ENCODE measurements at places on chromosomes 6 and 20.

- no peak for DNase-seq
These were observed 105.0 kb downstream of the KLHL32 start for GRCh38 chr6:97029552-97029951.

DNA sequence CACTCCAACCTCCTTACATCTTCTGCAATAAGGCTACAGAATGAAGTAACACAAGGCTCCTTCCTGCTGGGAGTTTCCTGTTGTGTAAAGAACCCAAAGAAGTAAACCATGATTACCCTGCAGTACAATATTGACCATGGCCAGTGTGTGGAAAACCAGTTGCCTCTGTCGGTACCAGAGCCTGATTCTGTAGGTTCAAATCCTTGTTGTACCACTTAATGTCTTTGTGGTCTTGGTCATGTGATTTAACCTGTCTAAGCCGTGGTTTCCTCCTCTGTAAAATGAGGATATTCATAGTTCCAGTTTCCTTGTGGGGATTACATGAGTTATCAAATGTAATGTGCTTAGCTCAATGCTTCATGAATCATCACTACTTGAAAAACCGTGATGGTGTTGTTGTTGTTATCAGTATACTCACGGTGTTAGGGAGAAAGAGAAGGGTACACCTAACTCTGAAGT, 60.3 kb upstream of the PRELID3B start:
- DNase-seq = no peak

- no peak for DNase-seq
These were observed 165.7 kb upstream of the PTPRK start for GRCh38 chr6:128686084-128686483.

- DNase-seq = no peak
These were observed 13.9 kb upstream of the MTG2 start for GRCh38 chr20:62168890-62169435.

DNA sequence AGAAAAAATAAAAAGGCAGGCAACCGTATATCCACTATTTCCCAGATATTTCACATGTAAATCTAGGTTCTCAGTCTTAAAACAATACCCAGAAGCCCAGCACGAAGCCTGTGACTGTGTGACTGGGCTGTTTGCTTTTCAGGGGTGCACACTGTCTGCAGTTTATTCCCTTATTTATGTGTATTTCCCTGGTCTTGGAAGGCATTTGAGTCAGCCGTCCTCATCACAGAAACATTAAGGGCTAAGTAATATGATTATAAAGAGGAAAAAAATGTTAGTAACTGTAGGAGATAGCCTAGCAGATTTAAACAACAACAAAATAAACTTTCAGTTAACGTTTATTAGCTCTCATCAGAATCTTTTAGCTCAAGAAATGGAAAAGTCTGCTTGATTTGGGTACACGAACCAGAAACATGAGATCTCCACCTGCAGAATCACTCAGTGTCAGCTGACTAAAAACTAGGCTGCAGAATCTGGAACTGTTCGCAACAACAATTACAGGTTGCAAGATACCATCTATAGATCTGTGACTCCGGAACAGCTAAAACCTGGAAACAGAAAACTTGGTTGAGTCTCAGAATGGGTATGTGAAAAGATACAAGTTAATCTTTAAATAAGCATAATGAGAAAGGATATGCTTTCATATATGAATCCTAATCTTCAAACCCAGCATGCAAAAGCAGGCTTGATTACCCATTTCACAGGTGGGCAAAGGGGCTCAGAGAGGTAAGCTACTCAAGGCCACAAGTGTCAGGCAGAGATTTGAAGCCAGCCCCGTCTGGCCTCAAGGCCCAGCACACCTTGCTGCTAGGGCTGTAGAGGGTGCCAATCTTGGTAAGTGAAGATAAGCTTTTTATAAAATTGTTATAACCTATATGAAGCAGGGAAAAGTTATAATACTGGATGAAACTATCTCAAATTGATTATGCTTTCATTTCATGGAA, 21.1 kb downstream of the GCLC start:
- DNase-seq = no peak

DNA sequence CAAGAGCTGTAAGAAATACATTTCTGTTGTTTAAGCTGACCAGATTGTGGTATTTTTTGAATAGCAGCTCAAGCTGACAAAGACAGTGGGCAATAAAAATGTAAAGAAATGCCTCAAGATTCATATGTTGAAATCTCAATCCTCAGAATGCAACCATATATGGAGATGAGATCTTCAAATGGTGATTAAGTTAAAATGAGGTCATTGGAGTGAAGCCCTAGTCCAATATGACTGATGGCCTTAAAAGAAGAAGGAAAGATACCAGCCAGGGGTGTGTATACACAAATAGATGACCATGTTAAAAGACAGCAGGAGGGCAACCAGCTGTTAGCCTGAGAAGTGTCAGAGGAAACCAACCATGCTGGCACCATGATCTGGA, 7.1 kb upstream of the DDO start:
- no peak for DNase-seq

DNA sequence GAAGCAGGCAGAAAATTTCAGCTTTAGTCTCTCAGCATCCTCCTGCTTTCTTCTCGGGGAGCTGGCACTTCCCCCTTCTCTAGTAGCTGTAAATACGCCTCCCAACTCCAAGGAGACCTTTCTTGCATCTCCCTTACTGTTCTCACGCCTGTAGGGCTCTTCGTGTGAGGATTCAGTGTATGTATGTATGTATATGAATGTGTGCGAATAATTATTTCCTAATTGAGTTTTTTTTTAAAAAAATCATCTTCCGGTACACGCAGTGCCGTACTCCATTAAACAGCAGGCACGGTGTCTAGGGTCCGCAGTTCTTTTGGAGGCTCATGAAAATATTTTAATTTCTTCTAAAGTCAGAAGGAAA, 85.4 kb downstream of the HFE start:
- no peak for DNase-seq

GRCh38 chr6:28203201-28203600, 21.9 kb upstream of the ZSCAN9 start:
- no peak for DNase-seq

GRCh38 chr20:51326201-51326819, 216.2 kb downstream of the NFATC2 start:
- DNase-seq = no peak

DNA sequence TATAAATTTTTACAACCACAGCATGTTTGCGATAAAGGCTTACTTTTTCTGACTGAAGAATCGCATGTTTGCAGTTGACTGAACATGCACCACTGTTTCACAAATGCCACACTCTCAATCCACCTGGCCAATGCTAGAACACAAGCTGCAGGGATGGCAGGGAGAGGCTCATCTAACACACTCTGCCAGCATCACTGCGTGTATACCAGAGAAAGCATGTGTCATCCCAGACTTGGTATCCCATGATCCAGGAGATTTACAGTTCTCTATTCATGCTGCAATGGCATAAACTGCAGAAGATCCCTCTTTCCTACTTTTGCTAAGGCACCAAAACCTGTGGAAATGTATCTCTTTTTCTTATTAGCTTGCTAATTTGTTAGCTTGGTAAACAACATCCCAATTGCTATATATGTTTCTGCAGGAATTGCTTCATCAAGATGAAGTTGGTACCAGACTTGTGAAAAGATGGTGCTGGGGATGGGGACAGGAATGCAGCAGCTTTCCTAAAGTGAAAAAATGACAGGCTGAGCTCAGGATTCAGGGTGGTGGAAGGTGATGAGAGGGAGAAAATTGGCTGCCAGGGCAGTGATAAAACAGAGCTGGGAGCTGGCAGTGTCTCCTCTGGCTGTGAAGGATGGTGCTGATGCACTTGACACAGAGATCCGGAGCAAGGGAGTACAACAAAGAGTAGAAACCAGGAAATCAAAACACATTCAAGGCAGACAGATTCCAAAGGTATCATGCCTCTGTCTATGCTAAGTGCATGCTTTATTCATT, 186.9 kb downstream of the HIVEP2 start:
- no peak for DNase-seq

GRCh38 chr6:21000331-21000801, 466.1 kb downstream of the CDKAL1 start:
- no peak for DNase-seq

DNA sequence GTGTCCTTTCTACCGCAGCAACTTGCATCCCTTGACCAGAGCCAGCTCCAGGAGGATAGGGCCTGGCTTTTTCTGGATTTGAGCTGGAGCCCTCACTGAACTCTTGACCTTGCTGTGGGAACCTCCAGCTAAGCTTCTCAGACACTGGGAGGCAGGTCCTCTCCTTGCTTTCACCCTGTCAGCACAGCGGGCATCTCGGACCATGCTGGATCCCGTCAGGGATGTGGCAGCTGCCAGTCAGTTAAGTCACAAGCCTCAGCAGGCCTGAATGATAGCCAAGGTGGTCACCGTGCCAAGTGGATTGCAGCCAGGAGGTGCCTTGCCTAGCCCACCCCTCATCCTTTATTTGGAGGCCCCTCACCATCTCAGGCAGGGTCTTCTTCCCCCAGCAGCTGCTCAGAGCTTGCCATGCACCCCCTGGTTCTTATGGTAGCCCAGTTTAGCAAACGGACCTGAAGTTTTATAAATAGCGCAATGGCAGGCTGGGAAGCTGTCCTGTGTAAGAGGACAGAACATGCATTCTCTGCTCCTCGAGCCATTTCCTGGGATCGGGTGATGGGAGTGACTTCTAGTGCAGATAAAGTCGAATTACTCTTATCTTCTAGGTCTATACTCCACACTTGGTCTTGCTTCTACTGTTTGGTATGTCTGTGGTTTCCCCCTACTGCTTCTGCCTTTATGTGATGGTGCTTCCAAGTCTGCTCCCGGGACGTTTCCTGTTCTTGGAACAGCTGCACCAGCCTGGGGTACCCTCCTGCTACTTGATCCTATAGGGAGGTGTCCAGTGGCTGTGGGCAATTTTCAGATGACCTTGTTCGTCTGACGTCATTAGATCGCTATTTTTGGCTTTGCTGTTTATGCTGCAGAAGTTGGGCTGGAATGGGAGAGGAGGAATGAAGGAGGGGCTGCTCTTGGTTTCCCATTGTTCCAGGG, 7.1 kb upstream of the MYLK2 start:
- no peak for DNase-seq
